Epithelial cell of prostate (primary cell): ENCODE measurements at places on chromosomes 6 and 20.

DNA sequence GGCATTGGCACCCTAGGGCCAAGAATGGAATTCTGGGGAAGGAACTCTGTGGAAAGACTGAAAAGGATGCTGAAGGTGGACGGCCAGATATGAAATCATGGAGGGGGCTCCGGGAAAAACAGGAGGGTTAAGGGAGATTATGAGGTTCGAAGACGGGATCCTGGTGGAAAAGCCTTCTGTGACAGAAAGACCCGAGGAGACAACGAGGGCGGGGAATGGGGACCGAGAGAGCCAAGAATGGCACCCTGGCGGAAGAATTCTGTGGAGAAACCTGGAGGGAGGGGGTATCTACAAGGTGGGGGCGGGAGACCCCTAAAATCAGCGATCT lies 426 bp downstream of the TRMT6 start:
- DNase-seq = no peak

DNA sequence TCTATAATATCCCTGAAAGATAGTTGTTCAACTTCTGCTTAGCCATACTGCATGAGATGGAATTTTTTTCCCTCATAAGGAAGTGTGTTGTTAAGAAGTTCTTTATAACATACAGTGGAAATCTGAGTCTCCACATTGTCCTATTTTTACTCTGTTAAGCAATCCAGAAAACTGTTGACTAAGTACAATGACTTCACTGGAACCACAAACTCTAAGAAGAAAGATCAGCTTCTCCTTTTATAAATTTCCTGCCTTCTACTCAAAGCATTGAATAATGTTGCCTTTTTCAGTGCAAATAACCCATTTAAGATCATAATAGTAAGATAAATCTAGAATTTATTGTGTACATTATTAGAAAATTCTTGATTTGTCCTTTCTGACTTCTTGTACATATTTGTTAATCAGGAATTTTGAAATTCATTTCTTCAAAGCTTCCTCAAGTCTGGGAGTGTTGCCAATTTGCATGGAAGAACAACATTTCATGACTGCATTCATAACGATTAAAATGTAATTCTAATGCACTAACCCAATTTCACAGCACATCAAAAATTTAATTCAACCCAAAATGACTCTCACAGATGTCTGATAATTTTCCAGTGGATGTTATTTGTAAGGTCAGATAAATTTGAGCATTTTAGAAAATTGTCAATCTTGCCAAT lies 45.6 kb upstream of the ANKEF1 start:
- DNase-seq = no peak

DNA sequence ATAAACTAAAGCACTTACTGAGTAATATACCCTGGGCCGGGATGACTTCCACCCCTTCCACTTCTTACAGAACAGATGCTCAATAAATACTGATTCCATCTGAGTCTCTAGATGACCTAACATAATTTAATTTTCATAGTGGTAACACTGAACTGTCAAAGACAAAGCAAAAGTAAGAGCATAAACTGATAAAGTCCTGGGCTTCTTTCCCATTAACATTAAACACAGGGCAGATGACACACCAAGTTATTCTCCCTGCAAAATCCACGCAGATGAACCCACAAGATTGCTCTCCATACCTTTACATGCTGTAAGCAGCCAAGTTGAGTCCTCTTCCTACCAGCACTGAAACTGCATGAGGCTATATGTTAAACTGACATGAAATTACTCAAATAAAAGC lies 27.1 kb downstream of the AGPAT4 start:
- DNase-seq = no peak

GRCh38 chr6:33962246-33963027 lies 158.6 kb upstream of the MLN start:
- DNase-seq = peak; percentile 48
